AG04449 (cell line): ENCODE measurements at places on chromosomes 1 and 21.

- DNase-seq = no peak
Measured at GRCh38 chr1:54499097-54499359, 49.0 kb upstream of the ACOT11 start.

- DNase-seq = no peak
Measured at GRCh38 chr21:14879458-14879857, 185.3 kb downstream of the NRIP1 start.

DNA sequence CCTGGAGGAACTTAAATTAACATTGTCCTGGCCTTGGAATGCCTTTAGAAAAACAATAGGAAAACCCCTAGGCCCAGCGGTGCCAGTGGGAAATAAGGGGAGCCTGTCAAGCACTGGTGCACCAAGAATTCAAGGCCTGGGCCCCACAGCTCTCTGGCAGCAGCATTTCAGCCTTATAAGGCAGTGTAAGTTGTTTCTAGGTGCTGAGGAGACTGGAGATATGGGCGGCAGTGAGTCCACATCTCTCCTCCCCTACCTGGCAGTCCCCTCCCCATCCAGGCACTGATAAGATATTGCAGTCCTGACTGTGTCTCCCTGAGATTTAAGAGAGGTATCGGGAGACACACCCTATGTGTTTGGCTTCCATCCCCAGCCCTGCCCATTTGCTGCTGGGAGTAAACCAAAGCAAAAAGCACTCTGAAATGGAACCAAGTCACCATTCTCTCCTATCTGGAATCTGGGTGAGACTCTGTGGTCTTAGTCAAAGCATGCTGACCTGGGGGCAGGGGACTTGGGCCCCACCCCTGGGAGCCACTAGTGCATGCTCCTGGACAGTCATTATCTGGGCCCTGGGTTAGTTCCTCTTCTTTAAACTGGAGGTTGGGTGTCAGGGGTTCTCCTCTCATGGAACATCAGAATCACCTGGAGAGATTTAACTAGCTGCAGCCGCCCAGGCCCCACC is 30.5 kb downstream of the DEGS1 start:
- DNase-seq = no peak

DNA sequence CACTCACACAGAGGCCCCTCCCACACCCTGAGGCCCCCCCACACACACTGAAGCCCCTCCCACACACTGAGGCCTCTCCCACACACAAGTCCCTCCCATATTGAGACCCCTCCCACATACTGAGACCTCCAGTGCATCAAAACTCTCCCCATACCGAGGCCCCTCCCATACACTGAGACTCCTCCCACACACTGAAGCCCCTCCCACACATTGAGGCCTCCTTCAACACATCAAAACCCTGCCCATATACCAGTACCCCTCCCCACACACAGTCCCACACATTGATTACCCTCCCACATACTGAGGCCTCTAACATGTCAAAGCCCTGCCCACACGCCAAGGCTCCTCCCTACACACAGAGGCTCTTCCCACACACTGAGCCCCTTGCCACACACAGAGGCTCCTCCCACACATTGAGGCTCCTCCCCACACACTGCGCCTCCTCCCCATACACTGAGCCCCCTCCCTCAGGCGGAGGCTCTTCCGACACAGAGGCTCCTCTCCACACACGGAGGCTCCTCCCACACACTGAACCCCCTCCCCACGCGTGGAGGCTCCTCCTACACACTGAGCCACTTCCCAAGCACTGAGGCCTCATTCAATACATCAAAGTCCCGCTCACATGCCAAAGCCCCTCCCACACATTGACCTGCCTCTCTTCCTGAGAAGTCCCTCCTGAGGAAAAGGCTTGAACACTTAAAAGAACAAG is 392.3 kb downstream of the CAMTA1 start:
- DNase-seq = no peak

DNA sequence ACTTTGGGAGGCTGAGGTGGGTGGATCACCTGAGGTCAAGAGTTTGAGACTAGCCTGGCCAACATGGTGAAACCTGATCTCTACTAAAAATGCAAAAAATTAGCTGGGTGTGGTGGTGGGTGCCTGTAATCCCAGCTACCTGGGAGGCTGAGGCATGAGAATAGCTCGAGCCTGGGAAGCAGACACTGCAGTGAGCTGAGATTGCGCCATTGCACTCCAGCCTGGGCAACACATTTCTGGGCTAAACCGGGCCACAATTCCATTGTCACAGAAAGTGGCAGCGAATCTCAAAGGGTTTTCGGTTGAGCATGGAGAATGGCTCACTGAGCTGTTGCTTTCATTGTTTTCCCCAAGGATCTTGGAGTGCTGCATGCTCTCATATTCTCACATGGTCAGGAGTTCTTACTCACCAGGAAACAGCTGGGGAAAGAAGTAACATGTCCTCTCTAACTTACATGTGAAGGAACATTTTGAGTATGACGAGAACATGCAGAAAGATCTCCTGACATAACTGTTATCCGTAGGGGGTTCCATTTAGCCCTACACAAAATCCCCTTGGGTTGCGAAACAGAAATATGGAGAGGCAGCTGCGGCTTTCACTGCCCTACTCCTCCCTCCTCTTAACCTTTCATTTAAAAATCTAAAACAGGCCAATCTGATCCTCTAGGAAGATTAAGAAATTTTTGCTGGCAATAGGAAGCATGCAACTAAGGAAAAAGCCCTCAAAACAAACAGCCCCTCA is 341.1 kb downstream of the PCP4 start:
- DNase-seq = no peak

GRCh38 chr1:170665629-170666028 is 1.7 kb downstream of the PRRX1 start:
- no peak for DNase-seq

DNA sequence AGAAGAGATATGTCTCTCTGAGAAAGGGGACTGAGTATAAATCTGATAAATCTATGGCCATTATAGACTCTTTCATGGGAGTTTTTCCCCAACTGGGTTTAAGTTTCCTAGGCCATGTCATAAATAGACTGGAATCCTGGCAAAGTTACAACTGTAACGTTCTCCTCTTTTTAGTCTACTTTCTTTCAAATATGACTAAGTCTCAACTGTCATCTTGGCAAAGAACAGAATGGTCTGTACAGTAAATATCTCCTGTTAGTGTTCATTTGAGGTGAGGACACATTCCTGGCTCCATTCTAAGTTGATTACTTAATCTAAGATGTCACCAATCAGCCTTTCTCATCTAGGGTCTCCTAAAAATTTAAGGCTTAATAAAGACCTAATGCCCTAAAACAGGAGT is 300.5 kb downstream of the BRINP2 start:
- no peak for DNase-seq

GRCh38 chr1:18955131-18955440 is 1.4 kb downstream of the IFFO2 start:
- DNase-seq = no peak

- no peak for DNase-seq
Measured at GRCh38 chr1:107459204-107459904, 318.5 kb downstream of the NTNG1 start.

DNA sequence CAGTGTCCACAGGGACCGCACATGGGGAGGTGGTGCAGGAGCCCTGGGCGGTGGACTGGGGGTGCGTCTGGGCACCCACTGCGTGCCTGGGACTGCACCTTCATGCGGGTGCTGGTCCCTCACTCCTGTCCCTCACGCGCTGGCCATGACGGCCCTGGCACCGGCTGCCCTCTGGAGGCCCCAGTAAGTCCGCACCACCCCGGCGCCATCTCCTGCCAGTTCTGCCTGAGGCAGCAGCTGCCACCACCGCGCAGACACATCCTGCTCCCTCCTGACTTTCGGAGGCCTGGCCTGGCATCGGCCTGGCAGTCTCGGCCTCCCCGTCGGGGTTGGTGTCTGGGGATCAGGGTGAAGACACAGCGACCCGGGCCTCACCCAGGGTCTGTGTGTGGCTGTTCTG is 64.8 kb downstream of the MORN1 start:
- DNase-seq = no peak

DNA sequence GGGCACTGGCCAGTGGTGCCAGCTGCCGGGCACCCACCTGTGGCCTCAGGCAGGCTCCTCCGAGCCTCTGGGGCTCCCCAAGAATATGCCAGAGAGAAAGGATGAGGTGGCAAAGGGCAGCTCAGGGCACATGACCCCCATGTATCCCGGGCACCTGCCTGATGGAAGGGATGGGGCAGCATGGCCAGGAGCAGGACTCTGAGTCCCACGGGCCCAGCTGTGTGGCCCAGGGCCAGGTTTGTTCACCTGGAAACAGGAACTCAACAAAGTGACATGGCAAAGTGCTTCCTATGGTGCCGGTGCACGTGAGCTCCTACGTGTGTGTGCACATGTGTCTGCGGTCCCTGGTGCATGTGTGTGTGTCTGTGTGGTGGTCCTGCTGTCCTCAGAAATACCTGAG is 9.5 kb upstream of the GPR153 start:
- DNase-seq = no peak

GRCh38 chr1:75208862-75209261 is 74.7 kb downstream of the LHX8 start:
- no peak for DNase-seq

DNA sequence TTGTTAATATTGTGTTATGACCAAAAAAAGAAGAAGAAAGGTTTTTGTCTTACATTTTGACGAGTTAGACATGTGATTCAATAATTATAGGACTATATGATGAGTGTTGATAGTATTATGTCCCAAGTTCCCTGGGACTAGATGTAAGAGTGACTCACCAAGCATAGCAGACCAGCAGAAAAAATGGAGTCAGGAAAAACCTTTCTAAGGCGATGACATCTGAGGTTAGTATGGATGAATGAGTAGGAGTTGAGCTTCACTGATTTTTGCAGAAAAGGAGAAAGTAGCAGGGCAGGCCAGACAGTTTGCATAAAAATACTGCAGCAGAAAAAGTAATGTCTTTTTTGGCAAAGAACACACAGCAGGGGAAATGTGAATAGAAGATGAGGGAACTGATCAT is 1041.3 kb upstream of the ADGRL4 start:
- DNase-seq = no peak
